ENCODE measurements at places on chromosomes 5 and 9.

GRCh38 chr9:89605465-89606048 is 745 bp downstream of the GADD45G start:
- DNase-seq, result peak; percentile 35

DNA sequence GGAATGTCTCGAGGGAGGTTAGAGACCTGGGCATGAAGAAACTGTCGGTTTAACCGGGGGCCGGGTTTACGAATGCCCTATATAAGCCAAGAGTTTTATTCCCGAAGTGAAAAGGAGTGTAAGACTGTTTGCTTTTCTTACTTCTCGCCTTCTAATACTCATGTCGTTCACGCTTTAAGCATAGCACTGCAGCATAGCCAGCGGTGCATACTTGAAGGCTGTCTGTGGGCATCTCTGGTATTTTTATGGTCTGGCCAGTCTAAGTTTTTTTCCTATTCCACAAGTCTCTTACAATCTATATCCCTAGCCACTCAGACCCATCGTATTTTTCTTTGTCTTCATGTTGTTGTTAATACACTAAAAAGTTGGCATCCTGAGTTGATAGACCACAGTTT is 1.2 kb downstream of the UHRF2 start:
- peak; percentile 27 for DNase-seq

GRCh38 chr5:68239487-68239886 is 23.9 kb downstream of the PIK3R1 start:
- no peak for DNase-seq

DNA sequence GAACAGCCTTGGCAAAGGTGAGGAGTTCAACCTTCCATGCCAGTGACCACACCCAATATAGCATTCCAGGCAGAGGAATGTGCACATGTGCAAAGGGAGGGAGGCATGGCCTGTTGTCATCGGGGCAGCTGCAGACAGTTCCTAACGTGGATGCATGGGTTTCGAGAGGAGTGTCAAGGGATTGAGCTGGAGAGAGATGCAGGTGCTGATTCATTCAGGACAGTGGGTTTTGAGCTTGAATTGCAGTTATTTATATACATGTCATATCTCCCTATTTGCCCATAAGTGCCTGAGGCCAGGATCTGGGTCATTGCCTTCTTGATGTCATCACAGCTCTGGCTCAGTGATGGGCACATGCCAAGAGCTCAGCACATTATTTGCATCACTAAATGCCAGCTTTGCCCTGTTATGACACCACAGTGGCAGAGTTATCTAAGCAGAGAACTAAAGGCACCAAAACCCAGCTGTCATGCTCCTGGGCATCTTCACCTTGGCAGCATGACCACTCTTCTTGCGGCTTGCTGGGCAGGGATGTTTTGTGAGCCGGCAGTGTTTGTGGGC is 278.0 kb downstream of the NTRK2 start:
- no peak for DNase-seq

Data from MM.1S (cell line).